CD4-positive, alpha-beta T cell treated with Interleukin-21 for 1 hour (primary cell): ENCODE measurements at places on chromosomes 2 and 18.
A peak's percentile ranks its signal among the peaks of the same experiment; 100 is the strongest.

GRCh38 chr2:185658750-185659149 lies 79.9 kb upstream of the FSIP2 start:
- no peak for DNase-seq

DNA sequence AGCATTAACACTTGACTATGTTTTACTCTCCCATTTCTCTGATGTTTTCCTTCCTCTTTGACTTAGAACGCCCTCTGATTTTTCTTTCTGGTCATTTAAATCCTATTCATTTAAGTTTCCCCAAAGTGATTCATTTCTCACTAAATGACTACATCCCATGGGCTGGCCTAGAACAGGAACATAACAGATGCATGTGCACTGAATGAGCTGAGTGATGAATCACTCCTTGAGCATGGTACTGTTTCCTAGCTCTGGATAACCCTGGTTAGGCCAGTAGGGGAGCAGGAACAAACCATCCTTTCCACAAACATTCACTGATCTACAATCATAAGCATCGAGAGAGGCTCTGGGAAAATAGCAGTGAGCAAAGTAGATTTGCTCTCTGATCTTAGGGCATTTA lies 221.9 kb upstream of the SETBP1 start:
- no peak for DNase-seq

- DNase-seq = peak; percentile 21
Observed at GRCh38 chr2:26922405-26923188, 47.8 kb upstream of the MAPRE3 start.

DNA sequence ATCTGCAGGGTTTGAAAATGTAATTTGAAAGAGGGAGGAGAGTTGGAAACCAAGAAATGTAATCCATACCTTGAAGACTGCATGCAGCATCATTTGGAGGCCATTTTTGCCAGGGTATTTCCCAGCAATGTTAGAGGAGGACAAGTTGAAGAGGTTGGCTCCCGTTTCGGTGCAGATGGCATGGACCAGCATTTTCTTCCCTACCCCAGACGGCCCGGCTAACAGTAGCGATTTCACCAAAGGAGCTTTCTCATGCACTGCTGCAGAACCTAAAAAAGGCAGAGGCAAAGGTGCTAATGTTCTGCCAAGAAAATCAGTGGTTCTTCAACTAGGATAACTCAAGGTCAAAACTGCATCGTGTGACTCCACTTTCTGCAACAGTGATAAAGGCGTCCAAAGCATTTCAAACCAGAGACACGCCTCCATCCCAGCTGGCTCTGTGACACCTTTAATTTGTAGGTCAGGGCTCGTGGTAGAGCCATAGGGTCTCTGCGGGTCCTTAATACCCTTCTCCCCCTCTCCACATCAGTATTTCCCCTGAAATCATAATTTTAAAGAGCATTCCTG lies 99.6 kb upstream of the ASB18 start:
- no peak for DNase-seq

DNA sequence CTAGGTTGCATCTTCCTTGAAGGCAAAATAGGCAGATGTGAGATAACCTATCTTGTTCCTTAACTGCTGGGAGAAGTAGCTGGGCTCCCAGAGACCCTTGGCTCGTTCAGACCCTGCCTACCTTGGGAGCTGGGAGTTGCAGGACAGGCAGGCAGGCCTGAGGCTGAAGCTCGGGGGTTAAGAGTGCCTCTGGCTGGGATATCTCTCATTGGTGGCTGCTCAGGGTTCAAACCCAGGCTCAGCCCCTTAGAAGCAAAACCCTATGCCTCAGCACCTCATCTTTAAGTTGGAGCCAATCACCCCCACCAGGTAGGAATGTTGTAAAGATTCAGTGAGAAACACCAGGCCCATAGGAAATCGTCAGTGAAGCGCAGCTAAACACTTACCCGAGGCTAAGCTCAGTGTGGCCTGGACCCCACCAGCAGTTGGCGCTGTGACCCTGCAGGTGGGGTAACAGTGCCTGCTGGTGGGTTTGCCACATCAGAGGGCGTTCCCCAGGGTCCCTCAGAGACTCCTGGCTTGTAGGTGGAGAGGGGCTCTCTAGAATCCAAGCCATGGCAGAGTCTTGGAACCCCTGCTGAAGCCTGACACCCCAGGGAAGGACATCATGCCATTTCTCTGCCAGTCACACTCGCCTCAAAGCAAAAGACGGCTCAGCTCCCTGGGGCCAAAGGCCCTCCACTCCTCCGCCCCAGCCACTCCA lies 54.6 kb upstream of the GPR17 start:
- DNase-seq = peak; percentile 62

GRCh38 chr18:13500869-13501542 lies 225.4 kb downstream of the FAM210A start:
- no peak for DNase-seq

DNA sequence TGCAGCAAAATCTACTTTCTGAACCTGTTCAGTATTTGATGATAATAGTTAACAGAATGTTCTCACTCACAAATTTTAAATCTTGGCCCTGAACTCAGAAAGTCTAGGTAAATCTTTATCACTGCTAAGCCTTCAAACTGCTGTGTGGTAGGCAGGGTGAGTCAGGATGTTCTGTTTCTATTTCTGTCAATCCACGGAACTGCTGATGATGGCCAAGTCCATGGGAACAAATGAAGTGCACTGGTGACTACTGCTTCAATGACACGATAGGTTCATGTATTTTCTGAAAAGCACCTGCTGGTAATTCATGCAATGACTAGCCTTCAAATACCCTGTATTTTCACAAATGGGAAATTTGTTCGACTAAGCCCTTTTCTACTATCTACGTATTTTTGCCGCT lies 14.2 kb downstream of the NIFK start:
- DNase-seq = no peak

DNA sequence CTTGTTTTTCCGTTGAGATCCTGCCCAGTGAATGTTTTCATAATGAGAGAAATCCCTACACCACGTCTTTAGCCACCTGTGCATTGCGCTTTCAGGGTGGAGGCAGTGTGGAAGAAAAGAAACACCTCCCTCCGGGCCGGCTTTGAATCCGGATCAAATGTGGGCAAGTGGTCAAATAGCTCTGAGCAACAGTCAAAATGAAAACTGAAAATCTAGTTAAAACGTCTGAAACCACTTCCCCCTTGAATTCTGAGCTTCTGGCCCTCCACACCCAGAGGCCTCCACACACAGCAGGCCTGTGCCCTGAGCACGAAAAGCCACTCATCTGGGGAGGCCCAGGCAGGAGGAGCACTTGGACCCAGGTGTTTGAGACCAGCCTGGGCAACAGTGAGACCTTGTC lies 263.6 kb upstream of the SALL3 start:
- DNase-seq = no peak
